ENCODE measurements at places on chromosomes 2 and 18.

- DNase-seq = no peak
Measured at GRCh38 chr2:188634656-188635055, 339.5 kb upstream of the COL3A1 start.

- no peak for DNase-seq
Measured at GRCh38 chr2:207854484-207855440, 85.1 kb upstream of the FZD5 start.

GRCh38 chr2:47323009-47323821 is 79.7 kb upstream of the MSH2 start:
- peak; percentile 93 for DNase-seq

- peak; percentile 75 for DNase-seq
Measured at GRCh38 chr2:62505750-62506420, at the start of gene TMEM17. TSS of gene TMEM17 (minus strand) at chr2:62506195. CDS start at chr2:62506129, 66 bp downstream.

DNA sequence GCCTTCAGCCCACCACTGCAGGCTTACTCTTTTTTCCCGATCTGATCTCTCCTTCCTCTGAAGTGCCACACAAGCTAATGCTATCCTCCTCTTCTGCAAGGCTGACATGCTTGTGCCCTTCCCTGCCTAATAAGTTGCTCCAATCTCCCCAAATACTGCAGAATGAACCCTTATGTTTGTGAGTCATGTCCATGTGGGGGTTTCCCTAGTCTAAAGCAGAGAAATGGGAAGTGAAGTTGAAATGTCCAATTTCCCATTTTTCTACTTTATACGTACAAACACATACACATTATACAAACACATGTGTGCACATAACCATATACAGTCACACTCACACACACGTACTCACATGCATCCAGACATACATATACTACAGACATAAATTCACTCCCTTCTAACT is 288.1 kb upstream of the CELF4 start:
- DNase-seq = no peak

GRCh38 chr2:105449076-105449475 is 50.2 kb upstream of the FHL2 start:
- DNase-seq = peak; percentile 58

- no peak for DNase-seq
Measured at GRCh38 chr2:74304332-74305148, 38.7 kb downstream of the SLC4A5 start.

DNA sequence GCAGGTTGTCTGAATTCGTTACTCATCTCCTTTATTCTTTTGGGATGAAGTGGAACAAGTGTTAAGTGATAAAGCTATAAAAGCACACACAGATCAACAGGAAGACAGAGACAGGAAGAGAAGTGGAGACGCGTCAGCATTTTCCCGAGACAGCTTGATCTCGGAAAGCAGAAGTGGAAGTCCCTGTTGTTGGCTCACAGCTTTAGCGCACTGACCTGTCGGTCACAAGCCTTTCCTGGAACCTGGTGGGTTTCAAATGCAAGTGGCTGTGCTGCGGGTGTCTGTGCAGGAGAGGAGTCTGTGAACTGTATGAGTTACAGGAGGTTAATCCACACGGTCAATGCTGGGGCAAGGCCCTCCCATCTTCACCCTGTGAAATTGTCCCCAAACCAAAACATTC is 116.6 kb upstream of the PELI1 start:
- no peak for DNase-seq

- no peak for DNase-seq
Measured at GRCh38 chr2:110847651-110848050, 115.3 kb downstream of the ACOXL start.

DNA sequence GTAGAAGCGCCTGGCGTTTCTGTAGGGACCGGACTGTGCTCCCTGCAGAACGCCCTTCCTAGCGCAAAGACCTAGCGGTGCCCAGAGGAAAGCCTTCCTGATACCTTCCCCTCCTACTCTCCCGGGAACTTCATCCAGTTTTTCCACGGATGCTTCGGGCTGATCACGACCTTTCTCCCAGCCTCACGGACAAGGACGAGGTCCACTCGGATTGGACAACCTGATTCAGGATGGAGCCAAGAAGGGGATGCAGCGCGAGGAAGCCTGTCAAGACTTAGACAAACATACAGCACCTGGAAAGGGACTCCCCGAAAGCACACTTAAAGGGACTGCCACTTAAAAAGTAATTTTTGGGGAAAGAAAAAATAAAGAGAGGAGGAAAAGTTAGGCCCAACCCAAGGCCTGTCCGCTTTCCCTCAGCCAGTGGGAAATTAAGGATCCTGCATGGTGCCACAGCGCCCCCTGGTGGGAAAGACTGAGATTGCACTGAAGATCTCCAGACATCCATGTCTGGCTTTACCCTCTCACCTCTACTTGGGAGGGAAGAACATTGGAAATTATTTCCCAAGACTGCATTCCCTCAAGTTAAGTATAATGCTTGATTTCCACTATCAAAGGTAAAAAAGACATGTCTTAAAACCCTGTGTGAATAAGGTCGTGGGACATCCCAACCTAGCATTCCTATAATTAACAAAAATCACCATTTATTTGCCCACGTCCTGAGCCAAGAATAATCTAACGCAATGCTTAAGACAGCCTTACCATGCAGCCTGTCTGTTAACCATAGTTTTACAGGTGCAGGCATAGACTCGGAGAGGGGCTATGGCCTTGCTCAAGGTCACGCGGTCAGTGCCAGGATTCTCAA is 13.4 kb upstream of the COPS8 start:
- peak; percentile 74 for DNase-seq

GRCh38 chr18:57630754-57631595 is 9.3 kb upstream of the NARS1 start:
- no peak for DNase-seq

GRCh38 chr2:212901604-212902275 is 249.7 kb downstream of the IKZF2 start:
- DNase-seq = peak; percentile 77

DNA sequence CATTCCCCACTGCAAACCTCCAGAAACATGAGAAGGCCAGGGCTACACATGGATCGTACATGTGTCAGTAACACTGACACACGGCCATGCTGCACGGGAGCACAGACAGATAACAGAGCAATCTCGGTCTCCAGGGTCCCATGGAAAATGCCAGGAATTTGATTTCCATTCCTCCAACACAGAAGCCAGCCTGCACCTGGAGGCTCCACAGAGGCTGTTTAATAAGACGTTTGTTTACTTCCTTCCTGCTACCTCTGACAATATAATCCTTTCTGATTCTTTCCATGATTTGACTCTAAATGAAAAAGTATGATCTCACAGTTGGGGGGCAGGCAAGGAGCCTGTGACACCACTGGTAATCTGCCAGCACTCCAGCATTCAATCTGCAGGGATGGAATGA is 210.9 kb upstream of the DDX18 start:
- no peak for DNase-seq

- no peak for DNase-seq
Measured at GRCh38 chr2:106997204-106997603, 111.2 kb upstream of the ST6GAL2 start.

- no peak for DNase-seq
Measured at GRCh38 chr2:1823187-1824169, 79.2 kb upstream of the PXDN start.

GRCh38 chr2:135851858-135852257 is 14.9 kb upstream of the LCT start:
- no peak for DNase-seq

- no peak for DNase-seq
Measured at GRCh38 chr2:20190170-20190569, 34.8 kb downstream of the SDC1 start.

- DNase-seq = no peak
Measured at GRCh38 chr18:76972241-76972640, 149.9 kb downstream of the ZNF236 start.
